Mesothelial cell of epicardium (in vitro differentiated cells): ENCODE measurements at places on chromosomes 7 and 10. TPM values are rescaled to one million over a fixed set of nuclear protein-coding genes. Genes with fewer than 3 reads are reported as not detected.

GRCh38 chr7:55172161-55172560 is 153.3 kb downstream of the EGFR start:
- peaks cover 16% of the 10 kb centered on the region for H3K36me3 ChIP-seq
- no peaks in the 10 kb centered on the region for H3K4me1 ChIP-seq
- no peak for DNase-seq
- H3K27me3 ChIP-seq, result no peaks in the 10 kb centered on the region

GRCh38 chr10:101817337-101818118 is 716 bp downstream of the OGA start:
- peak; percentile 62 for DNase-seq
- H3K4me3 ChIP-seq, result peak overlapping the region; percentile 98
- H3K4me1 ChIP-seq, result peaks cover 41% of the 10 kb centered on the region
- H3K27ac ChIP-seq, result peak overlapping the region; percentile 99
- no peaks in the 10 kb centered on the region for H3K27me3 ChIP-seq
- peaks cover 2% of the 10 kb centered on the region for H3K36me3 ChIP-seq

GRCh38 chr10:5888843-5889623 is 660 bp downstream of the ANKRD16 start:
- DNase-seq, result peak; percentile 34
- peak overlapping the region; percentile 92 for H3K27ac ChIP-seq
- H3K4me1 ChIP-seq, result peaks cover 40% of the 10 kb centered on the region
- H3K27me3 ChIP-seq, result no peaks in the 10 kb centered on the region
- peak overlapping the region; percentile 91 for H3K4me3 ChIP-seq
- peaks cover 20% of the 10 kb centered on the region for H3K36me3 ChIP-seq

ZNF467 gene
- total RNA-seq, result 35.3 to 38.9 TPM (median 38.0 TPM) in 3 replicates

DNA sequence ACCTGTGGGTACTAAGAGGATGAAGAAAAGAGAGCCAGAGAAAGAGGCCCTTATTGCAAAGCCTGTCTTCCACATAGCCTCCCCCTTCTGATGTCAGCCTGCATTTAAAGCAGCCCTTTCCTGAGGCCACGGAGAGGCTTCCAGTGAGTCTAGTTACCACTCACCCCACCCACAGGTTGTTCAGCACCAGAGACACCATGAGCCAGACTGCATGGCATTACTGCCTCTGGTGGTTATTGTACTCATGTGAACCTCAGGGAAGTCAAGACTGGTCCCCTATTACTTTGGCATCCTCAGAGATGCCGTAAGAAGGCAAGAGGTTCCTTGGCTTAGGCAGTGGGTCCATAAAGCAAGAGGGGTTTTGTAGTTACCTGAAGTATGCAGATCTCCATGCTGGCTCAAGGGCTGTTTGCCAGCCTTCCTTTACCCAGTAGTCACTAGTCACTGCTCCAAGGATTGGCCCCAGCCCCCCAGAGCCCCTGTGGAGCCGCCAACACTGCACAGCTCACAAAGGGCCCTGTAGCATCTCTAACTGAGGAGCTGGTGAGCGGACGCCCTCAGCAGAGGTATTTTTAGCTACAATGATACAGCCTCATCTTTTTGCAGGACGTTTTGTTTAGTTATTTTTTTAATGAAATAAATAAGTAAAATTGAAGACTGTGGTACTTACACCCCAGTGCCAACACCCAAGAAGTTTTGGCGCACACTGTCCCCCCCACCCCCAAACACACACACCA is 20.7 kb downstream of the LRRC4 start:
- DNase-seq, result no peak
- no peaks in the 10 kb centered on the region for H3K27me3 ChIP-seq
- H3K4me3 ChIP-seq, result no peak overlapping the region

DNA sequence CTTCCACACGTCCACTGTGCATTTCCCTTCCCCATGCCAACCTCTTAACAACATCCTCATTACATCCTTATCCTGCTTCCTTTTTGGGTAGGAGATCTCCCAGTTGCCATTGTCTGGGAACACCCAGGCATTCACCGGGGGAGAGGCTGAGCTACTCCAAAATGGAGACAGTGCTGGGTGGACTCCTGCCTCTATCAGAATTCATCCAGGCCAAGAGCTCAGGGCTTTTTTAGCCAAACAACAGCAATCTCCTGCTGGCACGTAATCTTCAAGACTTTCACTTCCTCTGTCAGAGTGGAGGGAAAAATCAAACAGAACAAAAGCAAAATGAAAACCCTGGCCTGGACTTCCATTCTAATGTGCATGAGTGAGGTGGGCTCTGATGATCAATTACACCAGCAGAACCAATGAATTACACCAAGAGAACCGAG is 245.0 kb downstream of the PRPF18 start:
- H3K27me3 ChIP-seq, result no peaks in the 10 kb centered on the region
- H3K4me1 ChIP-seq, result peaks cover 41% of the 10 kb centered on the region
- H3K36me3 ChIP-seq, result no peaks in the 10 kb centered on the region
- peak overlapping the region; percentile 43 for H3K27ac ChIP-seq
- no peak for DNase-seq

GNAT3 gene
- total RNA-seq, result not detected in 3 replicates

GRCh38 chr7:77360104-77360503 is 56.0 kb downstream of the GSAP start:
- no peaks in the 10 kb centered on the region for H3K27me3 ChIP-seq
- H3K27ac ChIP-seq, result no peak overlapping the region
- DNase-seq, result no peak
- no peak overlapping the region for H3K4me3 ChIP-seq

- peaks cover 20% of the 10 kb centered on the region for H3K4me1 ChIP-seq
- DNase-seq, result no peak
- H3K36me3 ChIP-seq, result no peaks in the 10 kb centered on the region
Observed at GRCh38 chr7:128201067-128201689, 39.9 kb upstream of the LEP start.

GRCh38 chr7:150740053-150740452 is 2.8 kb downstream of the GIMAP5 start:
- H3K4me3 ChIP-seq, result no peak overlapping the region
- H3K36me3 ChIP-seq, result no peaks in the 10 kb centered on the region
- no peaks in the 10 kb centered on the region for H3K4me1 ChIP-seq
- DNase-seq, result no peak
- no peak overlapping the region for H3K27ac ChIP-seq

DYNC1I1 gene
- total RNA-seq, result 3.5 to 4.7 TPM (median 4.4 TPM) in 3 replicates

- H3K4me1 ChIP-seq, result peaks cover 14% of the 10 kb centered on the region
- no peak for DNase-seq
- peak overlapping the region; percentile 11 for H3K27ac ChIP-seq
- no peaks in the 10 kb centered on the region for H3K36me3 ChIP-seq
- H3K27me3 ChIP-seq, result no peaks in the 10 kb centered on the region
Observed at GRCh38 chr10:13161857-13162271, 506 bp downstream of the MCM10 start.

MSMB gene
- total RNA-seq, result not detected in 3 replicates

GRCh38 chr10:22997096-22997495 is 69.2 kb downstream of the ARMC3 start:
- peaks cover 10% of the 10 kb centered on the region for H3K4me1 ChIP-seq
- no peaks in the 10 kb centered on the region for H3K36me3 ChIP-seq
- peaks cover 10% of the 10 kb centered on the region for H3K27me3 ChIP-seq
- no peak for DNase-seq

GRCh38 chr10:6493521-6494441 is 86.3 kb downstream of the PRKCQ start:
- no peak for DNase-seq
- no peaks in the 10 kb centered on the region for H3K36me3 ChIP-seq
- no peak overlapping the region for H3K4me3 ChIP-seq
- H3K27ac ChIP-seq, result no peak overlapping the region
- H3K4me1 ChIP-seq, result no peaks in the 10 kb centered on the region

CHN2 gene
- total RNA-seq, result 6.9 to 8.0 TPM (median 7.0 TPM) in 3 replicates

DNA sequence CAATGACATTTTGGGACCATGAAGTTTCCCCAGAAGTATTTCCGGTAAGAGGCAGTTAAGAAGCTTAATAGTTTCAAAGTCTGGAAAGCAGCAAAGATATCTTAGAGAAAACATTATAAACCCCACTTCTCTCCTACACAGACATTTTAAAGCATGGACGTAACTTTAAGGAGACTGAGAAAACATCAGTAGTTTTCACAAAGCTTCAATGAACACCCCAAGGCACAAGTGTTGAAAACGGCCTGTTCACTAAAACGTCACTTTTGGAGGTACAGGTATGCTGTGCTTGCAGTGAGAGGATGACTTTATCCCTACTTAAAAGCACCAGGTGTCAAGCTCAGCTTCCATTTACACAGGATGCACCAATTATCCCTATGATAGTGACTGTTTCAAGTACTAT is 25.0 kb downstream of the NCOA4 start:
- DNase-seq, result no peak
- no peaks in the 10 kb centered on the region for H3K4me1 ChIP-seq
- H3K27me3 ChIP-seq, result no peaks in the 10 kb centered on the region
- peaks cover 54% of the 10 kb centered on the region for H3K36me3 ChIP-seq

TBC1D12 gene
- 8.5 to 10.1 TPM (median 8.9 TPM) in 3 replicates for total RNA-seq

DNA sequence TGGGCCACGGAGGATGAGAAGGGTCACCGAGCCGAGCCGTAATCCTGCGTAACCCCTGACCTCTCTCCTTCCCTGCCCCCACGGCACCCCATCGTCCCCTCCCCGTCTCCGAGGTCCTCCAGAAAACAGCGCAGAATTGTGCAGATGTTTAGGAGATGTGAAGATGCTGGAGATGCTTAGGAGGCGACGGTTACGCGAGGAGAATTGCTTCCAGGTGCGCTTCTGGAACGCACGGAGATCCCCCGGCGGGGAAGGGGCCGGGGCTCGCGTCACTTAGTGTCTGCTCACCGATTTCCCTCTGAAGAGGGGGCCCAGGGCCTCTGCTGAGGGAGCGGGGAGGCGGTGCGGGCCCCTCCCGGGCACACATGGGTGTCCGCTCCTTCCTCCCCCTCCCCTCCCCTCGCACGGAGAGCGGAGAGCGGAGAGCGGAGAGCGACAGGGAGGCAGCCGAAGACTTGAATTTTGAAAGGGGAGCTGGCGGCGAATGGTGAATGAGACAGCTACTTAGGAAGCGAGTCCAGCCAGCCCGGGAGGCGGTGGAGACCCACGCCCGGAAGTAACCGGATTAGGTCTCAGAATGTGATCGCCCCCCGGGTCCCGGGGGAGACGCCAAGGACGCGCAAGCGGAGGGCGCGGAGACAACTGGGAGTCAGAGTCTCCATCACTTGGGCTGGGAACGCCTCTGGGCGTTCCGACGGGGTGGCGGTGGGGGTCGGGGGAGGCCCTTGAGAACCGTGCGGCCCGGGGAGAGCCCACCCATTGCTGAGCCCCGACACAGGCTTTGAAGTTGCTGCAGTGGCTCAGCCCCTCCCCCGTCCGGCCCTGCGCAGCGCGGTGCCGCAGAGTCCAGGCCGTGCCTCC is 8.7 kb upstream of the EN2 start:
- DNase-seq, result no peak
- no peak overlapping the region for H3K27ac ChIP-seq
- peaks cover 97% of the 10 kb centered on the region for H3K27me3 ChIP-seq
- no peak overlapping the region for H3K4me3 ChIP-seq
- H3K36me3 ChIP-seq, result no peaks in the 10 kb centered on the region

DNA sequence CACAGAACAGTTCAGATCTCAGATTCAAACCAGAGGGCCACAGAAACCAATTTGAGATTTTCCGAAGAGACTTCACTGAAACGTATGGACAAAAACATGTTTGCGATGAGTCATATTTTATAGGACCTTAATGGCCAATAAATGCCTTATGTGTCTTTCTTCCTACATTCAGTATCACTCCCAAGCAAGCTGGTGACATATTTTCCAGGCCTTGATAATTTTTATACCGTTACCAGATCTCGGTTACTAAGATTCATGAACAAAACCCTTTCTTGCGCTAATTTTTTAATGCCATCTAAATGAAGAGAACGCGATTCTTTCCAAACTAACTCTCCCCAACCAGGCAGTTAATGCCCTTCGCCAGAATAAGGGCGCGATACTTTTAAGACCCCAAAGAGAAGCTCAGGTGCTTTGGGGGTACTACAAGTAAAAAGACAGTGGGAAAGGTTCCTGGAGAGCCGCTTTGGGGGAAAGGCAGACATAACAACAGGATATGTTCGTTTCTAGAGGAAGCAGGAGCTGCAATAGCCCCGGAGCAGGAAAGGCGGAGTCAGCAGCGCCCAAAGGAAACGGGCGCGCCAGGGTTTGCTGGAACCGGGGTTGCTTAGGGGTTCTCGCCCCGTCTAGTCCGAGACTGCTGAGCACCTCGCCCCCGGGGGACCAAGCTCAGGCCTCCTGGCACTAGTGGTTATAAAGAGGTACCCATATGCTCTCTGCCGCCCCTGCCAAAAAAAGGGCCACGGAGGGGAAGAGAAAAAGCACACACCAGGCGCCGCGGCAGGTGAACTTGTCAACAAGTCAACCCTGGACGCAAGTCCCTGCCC is 884 bp downstream of the ICA1 start:
- peak overlapping the region; percentile 73 for H3K4me3 ChIP-seq
- DNase-seq, result peak; percentile 42
- H3K36me3 ChIP-seq, result no peaks in the 10 kb centered on the region
- peaks cover 61% of the 10 kb centered on the region for H3K27me3 ChIP-seq

- H3K27ac ChIP-seq, result no peak overlapping the region
- H3K4me1 ChIP-seq, result peaks cover 33% of the 10 kb centered on the region
- no peak for DNase-seq
Observed at GRCh38 chr7:87347664-87348063, 2.2 kb downstream of the CROT start.

MOGAT3 gene
- total RNA-seq, result not detected in 3 replicates

DNA sequence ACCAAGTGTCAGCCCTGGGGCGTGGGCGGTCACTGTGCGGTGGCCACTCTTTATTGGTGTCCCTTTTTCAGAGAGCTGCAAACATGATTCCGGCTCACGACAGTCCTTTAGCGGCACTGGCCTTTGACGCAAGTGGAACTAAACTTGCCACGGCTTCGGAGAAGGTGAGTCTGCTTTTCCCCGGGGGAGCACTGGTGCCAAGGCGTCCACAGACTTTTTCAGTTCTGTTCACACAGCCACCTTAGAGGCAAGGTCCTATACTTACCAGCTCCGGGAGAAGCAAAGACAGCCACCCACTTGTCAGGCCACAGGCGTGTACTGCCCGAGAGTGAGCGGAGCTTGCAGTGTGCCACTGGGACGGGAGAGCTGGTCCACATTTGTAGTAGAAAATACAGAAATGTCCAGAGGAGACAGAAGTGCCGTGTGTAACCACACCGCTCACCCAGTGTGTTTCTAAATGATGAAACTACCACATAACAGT is 27.9 kb downstream of the WIPI2 start:
- peaks cover 60% of the 10 kb centered on the region for H3K36me3 ChIP-seq
- H3K27ac ChIP-seq, result no peak overlapping the region
- no peak overlapping the region for H3K4me3 ChIP-seq

DNA sequence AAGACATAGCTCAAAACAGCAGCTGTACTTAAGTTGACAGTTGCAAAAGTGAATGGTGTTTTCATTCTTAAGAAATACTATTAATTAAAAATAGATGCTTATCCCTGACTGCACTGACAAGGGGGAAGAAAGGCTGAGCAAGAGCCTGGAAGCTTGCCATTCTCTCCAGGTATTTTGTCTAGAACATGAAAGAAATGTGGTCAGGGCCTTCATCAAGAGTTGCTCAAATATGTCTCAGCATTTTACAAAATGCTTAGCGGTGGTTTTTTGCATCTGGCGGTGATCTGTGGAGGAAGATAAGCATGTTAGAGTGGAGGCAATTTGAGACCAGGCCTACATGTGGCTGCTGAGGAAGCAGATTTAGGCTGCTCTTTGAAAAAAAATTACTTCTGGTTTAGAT is 46.4 kb upstream of the CC2D2B start:
- H3K36me3 ChIP-seq, result no peaks in the 10 kb centered on the region
- peak overlapping the region; percentile 72 for H3K27ac ChIP-seq
- no peak overlapping the region for H3K4me3 ChIP-seq

- no peak for DNase-seq
- no peaks in the 10 kb centered on the region for H3K36me3 ChIP-seq
- no peak overlapping the region for H3K27ac ChIP-seq
- H3K4me3 ChIP-seq, result no peak overlapping the region
Observed at GRCh38 chr10:50224330-50224952, 26.9 kb downstream of the ASAH2 start.
